NCI-H2081 treated with DMSO at 0.1 percent for 48 hours (cell line): ENCODE measurements at places on chromosomes 4 and X.

DNA sequence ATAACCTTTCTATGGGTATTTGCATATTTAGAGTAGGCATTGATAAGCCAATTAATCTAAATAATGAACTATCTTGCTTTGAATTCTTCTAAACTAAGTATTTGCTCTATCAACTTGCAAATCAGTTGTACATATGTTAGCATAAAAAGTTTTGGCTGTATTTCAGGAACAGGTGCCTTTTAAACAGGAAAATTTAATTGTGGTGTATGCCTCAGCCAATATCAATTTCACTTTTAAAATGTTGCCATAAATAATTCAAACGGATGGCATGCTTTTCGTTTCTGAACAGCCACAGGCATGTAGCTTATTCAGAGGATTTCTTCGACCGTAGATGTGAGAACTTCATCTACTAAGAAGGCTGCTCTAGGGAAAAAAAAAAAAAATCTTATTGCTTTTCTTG lies 99.9 kb downstream of the DCLK2 start:
- no peak for DNase-seq

DNA sequence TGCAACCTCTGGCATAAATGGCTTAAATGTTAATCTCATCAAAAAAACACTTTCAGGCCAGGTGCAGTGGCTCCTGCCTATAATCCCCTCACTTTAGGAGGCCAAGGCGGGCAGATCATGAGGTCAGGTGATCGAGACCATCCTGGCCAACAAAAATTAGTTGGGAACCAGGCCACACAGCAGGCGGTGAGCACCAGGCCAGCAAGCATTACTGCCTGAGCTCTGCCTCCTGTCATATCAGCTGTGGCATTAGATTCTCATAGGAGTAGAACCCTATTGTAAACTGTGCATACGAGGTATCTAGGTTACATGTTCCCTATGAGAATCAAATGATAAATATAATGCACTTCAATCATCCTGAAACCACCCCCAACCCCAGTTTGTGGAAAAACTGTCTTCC lies 125.8 kb downstream of the LRBA start:
- no peak for DNase-seq

DNA sequence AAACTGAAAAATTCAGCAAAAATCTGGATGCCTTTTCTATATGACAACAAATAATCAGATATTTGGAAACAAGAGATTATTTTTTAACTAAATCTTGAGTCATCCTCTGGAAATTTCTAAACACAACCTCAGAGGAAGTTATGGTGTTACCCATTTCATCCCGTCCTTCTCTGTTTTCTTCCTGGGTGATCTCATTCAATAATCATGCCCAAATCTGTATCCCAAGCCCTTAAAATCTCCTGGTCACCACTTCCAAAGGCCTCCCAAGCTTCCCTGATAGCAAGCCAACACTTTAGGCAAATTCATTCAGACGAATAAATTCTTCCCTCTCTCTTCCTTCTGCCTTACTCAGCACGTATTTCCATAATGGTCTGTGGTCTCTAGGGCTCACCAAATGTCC lies 9.7 kb upstream of the SORCS2 start:
- DNase-seq, result no peak

GRCh38 chrX:132409780-132410556 lies 78.9 kb downstream of the MBNL3 start:
- no peak for DNase-seq

DNA sequence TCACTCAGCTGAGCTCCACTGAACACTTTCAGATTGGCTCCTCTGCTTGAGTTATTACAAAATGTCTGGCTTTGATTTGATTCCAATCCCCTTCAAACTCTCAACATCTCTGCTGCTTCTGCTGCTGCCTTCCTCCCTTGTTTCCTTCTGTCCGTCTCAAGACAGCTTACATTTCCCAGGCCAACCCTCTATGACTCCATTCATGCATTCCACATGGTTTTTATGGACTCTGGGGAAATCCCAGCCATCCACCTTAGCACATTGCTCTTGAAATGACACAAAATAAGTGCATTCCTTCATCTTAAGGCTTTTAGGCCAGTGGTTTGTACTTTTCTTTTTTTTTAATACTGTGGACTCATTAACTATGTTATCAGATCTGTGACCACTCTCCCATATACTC lies 68.5 kb upstream of the TMEM164 start:
- no peak for DNase-seq

DNA sequence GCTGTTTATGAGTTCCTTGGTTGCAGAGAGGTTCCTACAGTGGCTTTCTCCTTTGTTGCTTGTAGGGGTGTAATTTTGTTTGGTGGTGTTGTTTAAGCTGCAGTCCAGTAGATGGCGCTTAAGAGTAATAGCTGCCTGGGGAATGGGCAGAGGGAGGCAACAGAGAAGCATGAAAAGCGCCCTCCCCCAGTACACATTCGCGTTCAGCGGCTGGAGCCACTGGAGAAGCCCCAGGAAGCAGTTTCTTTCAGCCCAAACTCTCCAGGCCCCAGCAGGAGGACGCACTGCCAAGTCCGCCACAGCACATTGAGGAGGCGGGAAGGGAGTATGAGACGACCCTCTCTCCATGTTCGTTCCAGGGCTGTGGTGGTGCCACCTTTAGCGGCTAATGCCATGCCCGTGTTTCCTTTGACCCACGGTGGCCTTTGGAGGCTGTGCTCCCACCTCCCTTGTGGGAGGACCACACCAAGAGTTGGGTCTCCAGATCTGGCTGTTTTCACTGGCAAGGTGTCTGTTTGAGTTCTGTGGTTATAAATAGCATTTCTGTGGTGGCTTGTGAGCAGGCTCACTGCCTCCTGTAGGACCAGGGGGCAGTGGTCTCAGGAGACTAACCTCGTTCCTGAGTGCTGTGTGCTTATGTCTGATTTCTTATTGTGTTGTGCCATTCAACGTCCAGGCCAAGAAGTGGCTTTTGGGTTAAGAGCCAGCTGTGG lies 252.3 kb downstream of the ARHGAP10 start:
- DNase-seq, result no peak

GRCh38 chr4:79574741-79575451 lies 166.9 kb upstream of the GK2 start:
- DNase-seq, result no peak

GRCh38 chr4:5100336-5100735 lies 49.1 kb downstream of the STK32B start:
- DNase-seq, result no peak

- DNase-seq, result peak; percentile 42
Observed at GRCh38 chr4:165874791-165875371, 1.8 kb downstream of the TLL1 start.

DNA sequence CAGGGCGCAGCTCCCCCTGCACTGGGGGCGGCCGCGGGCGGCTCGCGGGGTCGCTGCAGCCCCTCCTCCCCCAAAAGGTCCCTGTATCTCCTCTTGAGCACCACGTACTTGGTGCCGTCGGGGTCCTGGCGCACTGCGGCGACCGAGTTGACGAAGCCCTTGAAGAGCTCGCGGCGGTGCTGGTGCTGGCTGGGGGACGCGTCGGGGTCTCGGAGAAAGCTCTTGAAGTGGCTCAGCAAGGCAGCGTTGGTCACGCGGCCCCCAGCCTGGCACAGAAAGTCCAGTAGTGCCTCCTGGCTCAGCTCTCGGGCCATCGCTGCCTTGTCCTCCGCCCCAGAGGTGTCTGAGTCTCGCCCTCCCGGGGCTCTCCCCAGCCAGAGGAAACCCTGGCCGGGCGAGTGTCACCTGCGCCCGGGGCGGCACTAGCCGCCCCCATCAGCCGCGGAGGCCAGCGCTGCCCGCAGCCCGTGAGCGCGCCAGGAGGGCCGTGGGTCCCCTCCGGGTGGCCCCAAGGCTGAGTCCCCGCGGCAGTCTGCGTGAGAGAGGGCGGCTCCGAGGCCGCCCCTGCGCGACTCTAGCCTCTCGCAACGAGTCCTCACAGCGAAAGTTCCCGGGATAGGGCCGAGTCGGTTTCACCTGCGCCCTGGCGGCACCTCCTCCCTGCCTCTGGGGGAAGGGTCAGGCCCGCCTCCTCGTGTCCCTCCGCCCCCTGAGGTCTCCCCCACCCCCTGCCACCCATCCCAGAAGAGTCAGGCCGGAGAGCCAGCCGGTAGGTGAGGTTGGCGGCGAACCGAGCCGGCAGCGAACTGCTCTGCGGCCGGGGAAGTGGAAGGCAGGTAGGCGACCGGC lies at the start of gene SOWAHB:
Gene SOWAHB (minus strand): TSS at position 609 of the 849 bp plus-strand sequence. CDS start 295 bp downstream, at position 314.
- DNase-seq, result no peak

DNA sequence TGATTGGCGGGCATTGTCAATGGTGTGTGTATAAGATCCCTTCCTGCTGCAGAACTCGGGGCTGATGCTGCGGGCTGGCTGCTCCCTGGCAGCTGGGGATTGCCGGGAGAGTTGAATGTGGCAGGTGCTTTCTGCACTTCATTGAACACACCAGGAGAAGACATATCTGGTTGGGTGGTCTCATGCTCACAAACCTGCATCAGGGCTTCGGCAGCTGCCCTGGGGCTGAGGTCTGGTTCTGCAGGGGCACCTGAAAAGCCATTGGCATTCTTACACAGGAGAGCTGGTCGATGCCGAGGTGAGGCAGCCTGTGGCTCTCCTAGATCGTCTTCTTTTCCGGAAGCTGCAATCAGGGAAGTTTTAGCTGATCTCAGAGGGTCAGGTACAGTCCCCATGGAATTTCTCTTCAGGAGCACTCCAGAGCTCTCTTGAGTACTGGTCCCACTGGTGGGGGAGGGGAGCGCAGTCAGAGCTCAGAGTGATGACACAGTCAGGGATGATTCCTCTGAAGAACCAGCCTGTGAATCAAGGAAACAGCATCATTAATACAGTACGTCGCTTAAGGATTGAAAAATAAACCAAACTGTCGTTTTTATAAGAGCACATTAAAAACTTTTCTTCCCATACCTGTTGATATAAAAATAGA lies 57.8 kb downstream of the GPRIN3 start:
- no peak for DNase-seq
